Activated CD4-positive, alpha-beta T cell treated with anti-CD3 and anti-CD28 coated beads, Interleukin-2, Interleukin-4, amounts not matched to agents 100 ng/mL and 50 ng/mL, durations not matched to agents 16 hours and 8 hours (primary cell): ENCODE measurements at places on chromosomes 7 and 10.

DNA sequence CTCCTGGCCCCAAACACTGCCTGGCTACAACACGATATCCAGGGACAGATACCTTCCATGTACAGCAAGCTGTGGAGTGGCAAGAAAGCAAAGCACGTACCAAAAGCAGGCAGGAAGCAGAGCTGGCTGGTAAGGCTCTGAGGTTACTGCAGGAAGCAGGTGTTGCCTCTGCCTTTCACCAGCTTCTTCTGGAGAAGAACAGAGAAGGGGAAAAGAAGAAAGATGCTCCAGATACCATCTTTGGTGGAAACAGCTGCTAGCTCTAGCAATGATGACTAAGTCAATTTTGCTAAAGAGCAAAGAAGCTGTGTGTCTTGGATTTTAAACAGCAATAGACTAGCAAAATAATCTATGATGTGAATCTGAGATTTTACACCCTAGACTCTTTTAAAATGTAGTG is 34.9 kb upstream of the PRSS1 start:
- peak; percentile 36 for DNase-seq

DNA sequence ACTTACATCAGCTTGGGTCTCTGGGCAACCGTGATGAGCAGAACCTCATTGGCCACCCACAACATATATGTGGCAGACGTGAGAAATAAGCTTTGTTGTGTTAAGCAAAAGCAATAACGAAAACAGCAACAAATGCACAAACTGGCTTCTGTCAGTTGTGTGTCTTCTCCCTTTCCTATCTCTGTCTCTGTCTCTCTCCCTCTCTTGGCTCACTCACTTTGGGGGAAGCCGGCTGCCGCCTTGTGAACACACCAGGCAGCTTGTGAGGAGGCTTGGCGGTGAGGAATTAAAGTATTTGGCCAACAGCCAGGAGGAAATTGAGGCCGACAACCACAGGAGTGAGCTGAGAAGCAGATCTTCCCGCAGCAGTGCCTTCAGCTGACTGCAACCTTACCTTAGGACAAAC is 21.9 kb upstream of the CDCA7L start:
- DNase-seq: no peak

GRCh38 chr10:110765513-110766319 is 106.0 kb upstream of the PDCD4 start:
- DNase-seq: no peak

DNA sequence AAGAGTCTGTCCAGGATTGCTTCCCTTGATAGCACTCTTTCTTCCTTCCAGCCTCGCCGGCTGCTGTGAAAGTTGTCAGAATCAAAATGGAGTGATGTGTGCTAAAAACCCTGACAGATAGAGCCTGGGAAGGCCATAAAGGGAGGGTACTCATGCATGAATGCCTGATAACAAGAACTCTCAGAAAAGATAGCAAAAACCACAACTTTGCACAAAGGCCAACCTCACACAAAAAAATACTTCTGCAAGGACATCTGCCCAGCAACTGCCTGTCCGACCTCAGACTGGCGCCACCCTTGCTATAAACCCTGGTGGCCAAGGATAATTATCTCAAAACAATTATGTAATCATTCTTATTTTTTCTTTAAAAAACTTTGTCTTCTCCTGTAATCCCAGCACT is 133.2 kb upstream of the SVIL start:
- no peak for DNase-seq

GRCh38 chr7:81285142-81285871 is 366.5 kb upstream of the SEMA3C start:
- DNase-seq: peak; percentile 2

- DNase-seq: no peak
These were observed 176.8 kb downstream of the WDR37 start for GRCh38 chr10:1233031-1233430.

GRCh38 chr7:25360451-25360850 is 132.2 kb upstream of the NPVF start:
- no peak for DNase-seq

GRCh38 chr7:47877336-47877735 is 70.9 kb downstream of the PKD1L1 start:
- no peak for DNase-seq

DNA sequence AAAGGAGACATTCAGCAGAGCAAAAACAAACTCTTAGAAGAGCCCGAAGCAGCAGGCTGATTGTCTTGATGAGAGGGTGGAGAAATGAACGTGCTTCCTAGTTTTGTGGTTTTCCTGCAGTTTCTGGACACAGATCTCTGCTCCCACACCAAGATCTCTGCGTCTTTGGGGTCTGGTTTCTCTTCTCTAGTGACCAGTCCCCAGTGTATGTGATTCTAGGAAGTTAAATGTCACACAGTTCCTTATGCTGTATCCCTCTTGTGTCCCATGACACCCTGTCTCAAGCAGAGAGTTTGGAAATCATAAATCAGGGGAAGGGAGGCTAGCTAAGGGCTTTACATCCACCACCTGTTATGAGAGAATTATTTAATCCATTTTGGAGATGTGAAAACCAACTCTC is 55.4 kb upstream of the KLF14 start:
- no peak for DNase-seq

GRCh38 chr7:95441042-95441823 is 6.4 kb upstream of the PON2 start:
- no peak for DNase-seq

GRCh38 chr10:44862006-44862751 is 49.0 kb upstream of the TMEM72 start:
- DNase-seq: no peak

- DNase-seq: no peak
These were observed 95.0 kb downstream of the FAM53B start for GRCh38 chr10:124649214-124649613.

DNA sequence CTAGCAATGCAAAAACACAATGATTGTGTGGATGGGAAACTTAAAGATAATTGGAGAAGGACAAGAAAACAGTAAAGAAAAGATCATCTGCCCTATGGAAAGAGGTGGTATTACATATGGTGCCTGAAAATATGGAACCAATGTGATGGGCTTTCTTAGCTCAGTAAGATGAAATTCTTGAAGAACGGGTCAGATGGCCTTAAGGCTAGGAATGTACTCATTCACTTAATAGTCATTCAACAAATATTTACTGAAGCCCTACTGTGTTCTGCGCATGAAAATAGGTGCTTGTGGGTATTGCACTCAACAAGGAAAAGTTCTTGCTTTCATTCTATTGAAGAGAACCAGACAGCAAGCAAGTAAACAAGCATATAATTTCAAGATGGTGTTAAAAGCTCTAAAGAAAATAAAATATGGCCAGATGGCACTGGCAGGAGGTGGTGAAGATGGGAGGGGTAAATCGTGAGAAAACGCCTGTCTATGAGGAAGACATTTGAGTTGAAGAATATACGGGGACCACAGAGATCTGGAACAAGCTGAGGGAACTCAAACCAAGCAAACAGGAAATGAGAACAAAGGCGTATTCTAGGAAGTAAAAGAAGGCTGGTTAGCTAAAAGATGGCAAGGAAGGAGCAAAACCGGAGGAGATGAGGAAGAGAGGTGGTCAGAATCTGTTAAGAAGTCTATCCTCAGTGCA is 179.7 kb downstream of the ANK3 start:
- DNase-seq: peak; percentile 5

DNA sequence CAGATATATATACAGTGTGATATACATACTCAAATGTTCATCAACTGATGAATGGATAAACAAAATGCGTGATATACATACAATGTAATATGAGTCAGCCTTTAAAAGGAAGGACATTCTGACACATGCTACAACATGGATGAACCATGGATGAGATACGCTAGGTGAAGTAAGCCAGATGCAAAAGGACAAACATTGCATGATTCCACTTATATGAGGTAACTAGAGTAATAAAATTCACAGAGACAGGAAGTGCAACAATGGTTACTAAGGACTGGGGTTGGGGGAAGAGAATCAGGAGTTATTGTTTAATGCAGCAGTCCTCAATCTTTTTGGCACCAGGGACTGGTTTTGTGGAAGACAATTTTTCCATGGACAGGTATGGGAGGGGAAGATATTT is 47.3 kb upstream of the PIK3AP1 start:
- DNase-seq: no peak

- no peak for DNase-seq
These were observed 123.9 kb downstream of the COL26A1 start for GRCh38 chr7:101486433-101487104.

- DNase-seq: no peak
These were observed 1305.3 kb upstream of the LRRTM3 start for GRCh38 chr10:65620404-65621048.

- no peak for DNase-seq
These were observed 4.5 kb downstream of the SNCG start for GRCh38 chr10:86962981-86963310.

GRCh38 chr10:7550013-7550412 is 116.8 kb downstream of the ITIH5 start:
- no peak for DNase-seq

GRCh38 chr7:73824986-73825385 is 5.8 kb upstream of the CLDN4 start:
- no peak for DNase-seq

GRCh38 chr10:35594115-35595079 is 10.7 kb upstream of the GJD4 start:
- no peak for DNase-seq

DNA sequence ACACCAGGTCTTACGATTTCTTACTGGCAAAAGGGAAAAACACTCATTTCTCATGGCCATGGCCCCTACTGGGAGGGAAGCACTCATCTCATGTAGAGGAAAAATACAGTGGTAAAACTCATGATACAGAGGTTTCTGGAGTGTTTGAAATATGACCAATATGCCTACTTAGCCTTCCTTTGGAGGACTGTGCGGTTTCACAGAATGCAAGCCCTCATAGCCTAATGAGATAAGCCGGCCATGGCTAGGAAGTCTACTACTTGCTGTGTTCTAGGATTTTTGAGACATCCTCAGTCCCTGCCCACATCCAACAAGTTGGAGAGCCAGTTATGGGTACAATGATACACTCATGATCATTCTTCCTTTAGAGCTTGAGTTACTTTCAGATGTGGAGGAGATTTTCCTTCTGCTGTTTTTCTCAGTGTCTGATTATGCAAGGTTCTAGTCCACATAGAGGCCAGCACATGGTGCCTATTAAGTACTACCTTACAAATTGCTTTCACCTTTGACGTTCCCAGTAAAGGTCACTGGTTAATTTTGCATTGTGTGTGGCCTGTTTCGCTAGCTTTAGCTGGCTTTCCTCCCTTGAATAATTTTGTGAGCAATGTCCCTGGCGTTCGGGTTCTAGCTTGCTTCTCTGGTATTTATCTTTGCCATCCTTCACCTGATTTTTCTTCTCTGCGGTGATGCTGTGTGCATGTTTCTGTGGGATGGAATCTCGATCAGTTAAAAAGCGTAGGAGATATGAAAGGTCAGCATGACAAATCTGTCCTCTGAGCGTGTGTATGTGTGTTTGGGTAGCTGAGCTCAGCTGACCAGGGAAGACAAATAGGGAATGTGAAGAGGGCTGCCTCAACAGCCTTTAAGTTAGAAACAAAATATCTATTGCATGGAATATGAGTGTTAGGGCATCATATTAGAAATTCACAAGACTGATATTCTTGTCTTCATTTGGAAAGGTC is 295.4 kb downstream of the LRMDA start:
- no peak for DNase-seq

- DNase-seq: no peak
These were observed 83.5 kb upstream of the CUX1 start for GRCh38 chr7:101733713-101734475.

DNA sequence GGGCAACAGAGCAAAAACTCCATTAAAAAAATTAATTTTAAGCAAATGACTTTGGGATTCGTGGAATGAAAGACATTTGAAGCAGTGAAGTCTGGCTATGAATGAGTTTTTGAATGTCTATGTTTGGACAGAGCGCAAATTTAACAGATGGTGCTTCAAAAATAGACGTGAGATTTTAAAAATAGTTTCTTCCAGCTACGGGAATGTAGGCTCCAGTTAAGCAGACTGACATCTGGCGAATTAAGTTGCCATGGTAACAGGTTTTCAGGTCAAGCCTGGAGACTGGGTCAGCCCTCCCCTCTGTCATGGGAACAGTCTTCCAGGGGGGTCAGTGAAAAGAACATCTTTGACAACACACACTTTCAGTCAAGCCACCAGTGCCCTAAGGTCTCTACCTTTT is 62.0 kb downstream of the MYOF start:
- no peak for DNase-seq

- no peak for DNase-seq
These were observed 176.4 kb upstream of the RHEB start for GRCh38 chr7:151695951-151696541.

GRCh38 chr10:89916468-89917215 is 215.3 kb downstream of the KIF20B start:
- DNase-seq: no peak

GRCh38 chr7:33873518-33873917 is 31.8 kb upstream of the BMPER start:
- no peak for DNase-seq

- no peak for DNase-seq
These were observed 189.5 kb downstream of the TRIL start for GRCh38 chr7:28768577-28769147.

- no peak for DNase-seq
These were observed 27.2 kb downstream of the HIPK2 start for GRCh38 chr7:139750459-139751095.

DNA sequence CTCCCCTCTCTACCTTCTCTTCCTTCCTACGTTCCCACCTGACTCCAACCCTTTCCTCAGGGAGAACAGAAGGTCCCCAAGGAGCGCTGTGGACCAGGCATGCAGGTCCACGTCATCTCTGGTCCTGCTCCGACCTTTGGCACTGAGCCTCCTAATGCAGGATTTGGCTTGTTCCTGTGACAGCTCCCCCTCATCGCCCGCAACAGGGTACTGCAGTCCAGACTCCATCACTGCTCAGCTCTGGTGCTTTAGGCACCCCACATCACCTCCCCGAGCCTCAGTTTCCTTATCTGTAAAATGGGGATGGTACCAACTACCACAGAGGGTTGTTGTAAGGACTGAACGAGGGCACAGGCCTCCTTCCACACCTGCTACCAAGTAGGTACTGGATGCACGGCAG is 54.6 kb downstream of the FHIP2A start:
- DNase-seq: no peak

DNA sequence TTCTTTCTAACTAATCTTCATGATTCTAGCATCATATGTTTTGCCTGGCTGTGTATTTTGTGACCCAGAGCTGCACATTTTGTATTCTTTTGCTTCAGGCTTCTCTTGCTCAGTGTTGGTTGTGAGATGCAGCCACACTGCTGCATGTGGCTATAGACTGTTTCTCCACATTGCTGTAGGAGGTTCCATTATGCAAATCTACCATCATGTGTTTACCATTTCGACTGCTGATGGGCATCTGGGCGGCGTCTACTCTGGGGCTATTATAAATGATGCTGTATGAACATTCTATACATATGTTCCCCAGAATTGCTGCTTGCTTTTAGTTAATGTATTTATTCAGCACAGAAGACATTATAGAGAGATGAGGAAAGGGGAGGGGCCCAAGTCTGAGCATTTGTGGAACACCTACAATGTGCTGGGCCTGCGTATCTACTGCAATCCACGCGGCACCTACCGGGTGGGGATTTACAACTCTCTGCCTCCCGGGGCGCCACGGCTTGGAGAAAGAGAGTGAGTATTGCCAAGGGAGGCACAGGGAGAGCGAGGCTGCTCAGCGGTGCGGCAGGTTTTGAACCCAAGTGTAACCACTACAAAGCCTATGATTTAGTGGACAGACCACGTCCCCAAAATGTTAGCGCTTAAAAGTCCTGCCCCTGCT is 172.5 kb downstream of the PRKAG2 start:
- DNase-seq: no peak
